Activated CD4-positive, CD25-positive, alpha-beta regulatory T cell (primary cell): ENCODE measurements at places on chromosomes 13 and 19.

- DNase-seq, result no peak
These were observed 18.6 kb downstream of the DOCK9 start for GRCh38 chr13:98959291-98959690.

DNA sequence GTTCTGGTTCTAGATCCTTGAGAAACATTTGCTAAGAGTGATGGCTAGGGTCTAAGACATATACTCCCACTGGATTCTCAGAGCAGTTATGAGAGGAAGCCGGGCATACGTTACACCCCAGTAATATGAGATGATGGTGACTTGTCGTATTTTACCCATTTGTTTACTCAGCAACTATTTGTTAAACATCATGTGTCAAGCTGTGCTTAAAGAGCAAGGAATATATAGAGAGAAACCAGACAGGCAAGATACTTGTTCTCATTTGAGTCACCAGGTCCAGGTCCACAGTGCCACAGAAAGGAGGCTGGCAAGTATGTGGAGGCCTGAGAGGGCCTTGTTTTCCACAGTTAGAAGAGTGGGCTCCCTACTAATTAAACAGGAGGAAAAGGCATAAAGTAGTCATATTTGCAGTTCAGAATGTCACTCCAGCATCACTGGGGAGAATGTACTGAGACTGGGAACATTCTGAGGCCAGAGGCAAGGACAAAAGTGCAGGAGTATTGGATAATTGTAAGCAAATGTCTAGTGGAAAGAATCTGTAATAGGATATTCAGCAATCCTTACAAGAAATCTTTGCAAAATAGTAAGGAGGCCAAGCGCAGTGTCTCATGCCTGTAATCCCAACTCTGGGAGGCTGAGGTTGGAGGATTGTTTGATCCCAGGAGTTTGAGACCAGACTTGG lies 142.2 kb downstream of the IRS2 start:
- DNase-seq, result no peak

DNA sequence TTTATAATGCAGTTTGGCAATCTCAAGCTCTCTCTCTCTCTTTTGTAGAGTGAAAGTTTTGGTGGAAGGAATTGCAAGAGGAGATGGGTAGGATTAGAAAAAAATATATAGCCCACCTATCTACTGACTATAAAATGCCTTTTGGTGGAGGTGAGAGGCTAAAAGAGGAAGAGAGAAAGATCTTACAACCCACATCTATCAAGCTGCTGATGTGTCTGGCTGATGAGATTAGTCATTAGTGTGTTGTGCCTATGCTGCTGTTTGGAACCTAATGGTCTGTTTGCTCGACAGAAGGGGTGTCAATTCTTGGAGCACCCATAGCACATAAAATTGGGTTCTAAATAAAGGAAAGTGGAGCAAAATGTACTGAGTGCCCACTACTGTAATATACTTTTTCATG lies 411.0 kb downstream of the HS6ST3 start:
- DNase-seq, result no peak

DNA sequence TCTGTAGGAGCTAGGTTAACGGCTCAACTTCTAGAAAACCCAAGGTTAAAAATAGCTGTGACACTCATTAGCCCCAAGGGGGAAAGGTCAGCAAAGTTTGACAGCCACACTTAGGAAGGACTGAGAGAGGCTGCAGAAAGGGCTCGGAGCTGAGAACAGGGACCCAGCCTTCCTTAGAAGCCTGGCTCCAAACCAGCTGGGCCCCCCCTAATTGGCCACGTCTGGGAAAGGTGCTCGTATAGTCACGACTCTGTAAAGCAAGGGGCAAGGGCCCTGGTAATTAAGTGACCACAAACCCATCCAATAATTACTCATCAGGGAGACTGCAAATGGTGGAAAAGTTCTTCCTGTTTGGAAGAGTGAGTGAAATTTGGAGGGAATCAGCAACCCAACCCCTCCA lies 90.5 kb downstream of the RNASEH2B start:
- DNase-seq, result no peak

DNA sequence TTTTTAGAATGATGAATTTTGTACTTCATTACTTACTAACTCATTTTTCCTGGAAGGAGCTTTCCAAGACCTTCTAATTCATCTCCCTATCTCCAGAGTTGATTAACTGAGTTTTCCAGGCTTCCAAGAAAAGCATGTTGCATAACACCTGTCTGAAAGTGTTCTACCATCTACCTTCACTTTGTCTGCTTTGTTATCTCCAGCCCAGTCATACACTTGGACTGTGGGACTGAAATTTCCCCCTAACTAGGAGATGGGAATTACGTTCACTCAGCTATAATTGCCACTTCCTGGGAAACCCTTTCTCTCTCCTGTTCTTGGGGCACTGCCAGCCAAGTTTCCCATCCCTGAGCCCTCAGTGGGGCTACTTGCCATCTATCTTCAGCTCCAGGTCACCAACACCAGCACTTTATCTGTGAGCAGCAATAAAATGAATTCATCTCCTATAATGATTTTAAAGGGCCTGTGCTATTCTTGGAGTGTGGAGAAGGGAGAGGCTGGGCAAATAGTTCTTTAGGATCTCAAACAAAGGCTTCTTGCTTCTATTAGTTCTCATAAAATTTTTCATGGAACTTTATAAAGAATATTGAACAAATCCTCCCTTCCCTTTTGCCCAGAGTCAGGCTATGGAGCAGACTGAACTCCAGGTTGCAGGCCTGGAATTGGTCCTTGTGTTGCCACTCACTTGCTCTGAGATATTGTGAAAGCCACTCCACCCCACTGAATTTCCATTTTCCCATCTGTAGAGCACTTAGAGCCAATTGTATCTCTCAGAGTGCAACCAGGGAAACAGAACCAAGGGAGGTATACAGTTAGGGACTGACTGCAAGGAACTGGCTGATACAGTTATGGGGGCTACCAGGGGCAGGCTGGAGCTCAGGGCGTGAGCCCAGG lies 17.8 kb upstream of the ATP12A start:
- no peak for DNase-seq

GRCh38 chr13:73765651-73766384 lies 368.4 kb downstream of the KLF12 start:
- DNase-seq, result peak; percentile 22

DNA sequence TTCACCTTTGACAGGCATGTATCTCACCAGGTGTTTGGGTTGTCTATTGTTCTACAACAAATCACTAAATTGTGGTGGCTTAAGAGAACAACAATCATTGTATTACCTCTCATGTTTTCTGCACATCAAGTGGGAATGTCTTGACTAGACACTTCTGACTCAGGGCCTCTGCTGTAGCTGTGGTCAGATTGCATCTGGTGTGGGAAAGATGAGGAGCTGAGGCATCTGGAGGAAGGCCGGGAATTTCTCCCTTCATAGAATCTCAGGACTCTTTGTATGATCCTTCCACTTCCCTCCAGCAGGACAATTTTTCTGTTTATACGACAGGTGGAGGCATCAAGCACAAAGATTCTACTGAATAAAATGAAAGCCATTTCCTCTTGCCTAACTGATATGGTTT lies 511.8 kb upstream of the NBEA start:
- no peak for DNase-seq

- DNase-seq, result peak; percentile 4
These were observed 6.1 kb downstream of the DHRS12 start for GRCh38 chr13:51797664-51798488.

DNA sequence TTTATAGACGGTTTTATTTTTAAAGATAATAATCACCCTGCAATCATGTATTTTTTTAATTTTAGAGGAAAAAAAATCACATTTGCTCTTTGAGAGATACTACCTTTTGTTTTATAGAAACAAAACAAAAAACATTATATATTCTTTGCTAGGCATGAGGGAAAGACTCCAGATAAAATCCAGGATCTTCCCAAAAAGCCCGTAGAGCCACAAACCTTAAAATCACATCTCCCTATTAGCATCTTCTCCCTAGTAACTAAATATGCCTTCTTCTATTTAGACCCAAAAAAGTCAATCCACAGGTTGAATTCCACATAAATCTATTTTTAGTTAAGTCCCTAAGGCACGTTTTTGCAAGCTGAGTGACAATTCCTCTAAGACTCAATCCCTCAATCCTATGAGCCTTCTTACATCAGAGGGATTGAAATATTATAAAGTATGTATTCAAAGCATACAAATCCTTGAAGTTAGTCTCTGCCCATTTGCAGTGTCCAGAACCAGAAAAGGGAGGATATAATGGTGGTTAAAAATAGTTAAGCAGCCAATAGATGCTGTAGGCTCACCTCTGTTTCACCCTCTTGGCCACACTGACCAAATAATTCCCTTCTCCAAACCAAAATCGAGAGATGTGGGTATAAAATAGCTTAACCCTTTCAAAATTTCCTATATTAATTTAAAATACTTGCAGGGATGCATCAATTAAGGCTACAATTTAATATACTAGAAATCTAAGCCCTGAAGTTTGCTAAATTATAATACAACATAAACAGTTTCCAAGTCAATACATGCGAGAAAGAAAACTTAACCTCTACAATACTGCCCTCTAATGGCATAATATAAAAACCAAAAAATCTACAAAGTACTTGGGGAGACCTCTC lies 64.0 kb downstream of the SERP2 start:
- DNase-seq, result no peak

- DNase-seq, result peak; percentile 17
These were observed at the start of gene RASGRP4 for GRCh38 chr19:38425810-38426466. RASGRP4 (minus strand) TSS chr19:38426219; CDS start chr19:38426091, 128 bp downstream.

- DNase-seq, result no peak
These were observed 242.7 kb downstream of the DCLK1 start for GRCh38 chr13:35888457-35888883.

DNA sequence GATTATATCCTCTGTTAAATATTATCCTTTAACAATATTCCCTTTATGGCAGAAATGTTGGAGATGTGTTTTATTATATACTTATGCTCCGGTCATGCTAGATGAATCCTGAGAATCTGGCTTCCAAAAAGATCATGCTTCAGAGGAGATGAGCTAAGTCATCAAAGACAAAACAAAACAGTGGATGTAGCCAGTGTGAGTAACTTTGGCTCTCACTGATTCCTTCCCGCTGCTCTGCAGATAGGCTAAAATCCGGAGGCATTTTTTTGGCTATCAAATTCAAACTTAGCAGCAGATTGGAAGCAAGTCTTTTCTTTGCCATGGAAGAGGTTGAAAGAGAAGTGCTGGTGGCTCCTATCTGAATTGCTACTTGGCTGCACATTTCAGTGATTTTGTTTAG lies 295.9 kb downstream of the GPC6 start:
- DNase-seq, result no peak

- DNase-seq, result no peak
These were observed 66.1 kb downstream of the ZNF726 start for GRCh38 chr19:23980805-23981204.
